ENCODE measurements at places on chromosomes 16 and 17. TPM values are rescaled to one million over a fixed set of nuclear protein-coding genes. Genes with fewer than 3 reads are reported as not detected.

- DNase-seq: no peak
Observed at GRCh38 chr16:10646581-10647263, 48.0 kb downstream of the TEKT5 start.

DNA sequence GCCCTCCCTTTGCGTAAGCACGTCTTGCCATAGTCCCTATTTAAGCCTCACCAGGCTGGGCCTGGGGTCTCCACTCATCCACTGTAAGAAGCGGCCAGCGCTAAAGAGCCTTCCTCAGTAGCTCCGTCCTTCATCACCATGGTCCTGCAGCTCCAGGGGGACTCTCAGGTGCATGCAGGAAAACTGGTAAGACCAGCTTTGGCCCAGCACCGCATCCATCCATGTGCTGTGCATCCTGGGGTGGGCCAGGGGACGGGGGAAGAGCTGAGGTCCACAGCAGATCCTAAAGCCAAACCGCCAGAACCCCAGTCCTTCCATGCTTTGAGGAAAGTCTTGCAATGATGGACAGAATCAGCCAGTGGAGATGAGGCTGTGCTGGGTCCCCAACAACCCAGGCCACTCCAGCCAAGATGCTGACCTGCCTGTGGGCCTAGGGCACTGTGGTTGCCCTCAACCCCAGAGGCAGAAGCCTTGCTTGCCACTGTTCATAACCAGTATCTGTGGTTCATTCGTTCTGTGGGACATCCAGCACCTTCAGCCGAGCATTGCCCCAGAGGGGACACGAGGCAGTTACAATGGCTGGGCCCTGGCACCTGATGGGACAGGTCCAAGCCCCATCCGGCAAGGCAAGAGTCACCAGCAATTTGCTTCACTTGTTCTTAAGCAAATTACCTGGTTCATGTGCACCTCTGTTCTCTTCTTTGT lies 44.4 kb downstream of the RBFOX3 start:
- no peak for DNase-seq

GRCh38 chr16:29705030-29705429 lies 26.1 kb downstream of the QPRT start:
- DNase-seq: no peak

GRCh38 chr16:49660626-49661025 lies 195.3 kb downstream of the ZNF423 start:
- DNase-seq: no peak

- no peak for DNase-seq
Observed at GRCh38 chr16:28310796-28311195, 18.5 kb downstream of the SBK1 start.

- no peak for DNase-seq
Observed at GRCh38 chr17:79440251-79440650, 170.6 kb downstream of the RBFOX3 start.

Gene SP6
- total RNA-seq: 9.2 TPM

DNA sequence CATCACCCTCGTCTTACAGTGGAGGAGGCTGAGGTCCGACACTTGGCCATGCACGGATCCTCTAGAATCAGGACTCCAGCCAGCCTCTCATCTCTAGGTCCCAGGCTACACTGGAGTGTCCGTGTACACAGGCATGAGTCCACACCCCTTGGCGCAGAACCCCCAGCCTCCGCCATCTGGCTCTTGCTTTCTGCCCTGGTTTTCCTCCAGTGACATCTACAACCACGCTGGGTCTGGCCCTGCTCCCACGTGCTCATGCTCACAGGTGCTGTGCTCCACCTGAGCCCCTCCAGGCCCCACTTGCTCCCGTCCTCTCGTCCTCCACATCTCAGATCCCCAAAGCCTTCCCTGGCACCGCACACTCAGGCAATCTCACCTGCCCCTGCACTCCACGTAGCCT lies 260.8 kb downstream of the ENGASE start:
- DNase-seq: no peak

- DNase-seq: no peak
Observed at GRCh38 chr16:69324585-69325253, 5.7 kb downstream of the PDF start.

Gene TBC1D3I
- 2.1 TPM for total RNA-seq

DNA sequence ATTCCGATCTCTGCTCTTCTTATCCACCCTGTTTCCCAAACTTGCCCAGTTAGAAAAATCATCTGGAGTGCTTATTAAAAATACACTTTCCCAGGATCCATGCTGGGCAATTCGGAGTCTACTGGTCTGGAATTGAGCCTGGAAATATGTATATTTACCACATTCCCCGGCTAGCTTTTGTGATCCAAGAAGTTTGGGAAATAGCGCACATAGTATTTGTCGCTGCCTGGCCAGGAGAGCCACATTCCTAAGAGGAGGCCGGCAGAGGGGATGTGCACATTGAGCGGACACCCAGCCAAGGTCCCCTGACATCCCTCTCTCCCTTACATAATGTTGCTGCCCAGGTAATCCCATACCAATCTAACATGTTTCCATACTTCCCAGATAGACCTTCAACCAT lies 62.1 kb upstream of the TMEM97 start:
- no peak for DNase-seq
